ENCODE measurements at places on chromosomes 3 and 15.

GRCh38 chr3:107284612-107285011 is 92.6 kb upstream of the CCDC54 start:
- no peak for DNase-seq

DNA sequence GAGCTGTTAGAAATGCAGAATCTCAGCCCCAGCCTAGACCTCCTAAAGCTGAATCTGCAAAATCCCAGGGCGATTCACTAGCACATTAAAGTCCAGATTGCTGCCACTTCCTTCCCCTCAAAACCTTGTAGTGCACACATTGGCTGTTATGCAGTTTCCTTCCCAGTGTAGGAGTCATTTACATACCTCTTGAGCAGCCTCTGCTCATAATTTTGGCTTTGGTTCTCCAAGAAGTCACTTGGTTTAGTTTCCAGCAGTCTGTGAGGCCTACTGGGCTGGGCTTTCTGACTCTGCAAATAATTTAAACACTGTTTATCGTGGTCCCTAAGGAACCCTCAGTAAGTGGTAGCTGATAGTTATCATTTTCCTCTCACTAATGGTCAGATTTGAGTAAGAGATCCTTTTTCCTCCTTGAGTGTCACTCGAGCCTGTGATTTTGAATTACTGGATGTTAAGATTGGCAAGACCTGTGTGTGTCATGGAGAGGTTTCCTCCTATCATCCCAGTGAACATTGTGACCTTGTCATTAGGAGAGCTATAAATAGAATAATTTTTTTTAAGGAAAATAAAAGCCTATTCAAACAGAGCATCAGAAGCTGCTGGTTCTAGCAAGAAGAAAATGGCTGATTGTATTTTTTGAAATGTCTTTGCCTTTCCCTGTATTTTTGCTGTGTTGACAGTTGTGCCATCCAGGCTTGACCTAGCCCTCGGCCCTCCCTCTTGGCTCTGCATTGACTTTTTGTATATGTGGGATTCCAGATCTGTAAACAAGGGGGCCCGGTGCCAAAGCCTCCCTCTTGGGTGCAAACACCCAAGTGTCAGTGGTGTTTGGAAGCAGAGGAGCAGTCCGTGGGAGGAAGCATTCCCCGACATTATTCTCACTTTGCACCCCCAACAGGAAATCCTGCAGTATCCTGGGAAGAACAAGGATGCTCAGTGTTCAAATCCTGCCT is 134.8 kb upstream of the ANKRD28 start:
- DNase-seq, result no peak

- peak; percentile 24 for DNase-seq
These were observed 45.6 kb upstream of the SYNM start for GRCh38 chr15:99059010-99059981.

GRCh38 chr3:139119331-139120025 is 74.8 kb upstream of the PRR23C start:
- DNase-seq, result no peak

DNA sequence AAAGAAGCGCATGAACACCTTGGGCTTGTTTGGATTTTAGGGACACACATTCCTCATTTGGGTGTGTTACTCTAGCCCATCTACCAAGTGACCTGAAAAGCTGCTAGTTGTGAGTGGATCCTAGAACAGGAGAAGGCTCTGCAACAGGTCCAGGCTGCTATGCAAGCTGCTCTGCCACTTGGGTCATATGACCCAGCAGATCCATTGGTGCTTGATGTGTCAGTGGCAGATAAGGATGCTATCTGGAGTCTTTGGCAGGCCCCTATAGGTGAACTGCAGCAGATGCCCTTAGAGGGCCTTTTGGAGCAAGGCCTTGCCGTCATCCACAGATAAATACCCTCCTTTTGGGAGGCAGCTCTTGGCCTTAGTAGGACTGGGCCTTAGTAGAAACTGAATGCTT is 53.2 kb downstream of the PAQR5 start:
- no peak for DNase-seq

DNA sequence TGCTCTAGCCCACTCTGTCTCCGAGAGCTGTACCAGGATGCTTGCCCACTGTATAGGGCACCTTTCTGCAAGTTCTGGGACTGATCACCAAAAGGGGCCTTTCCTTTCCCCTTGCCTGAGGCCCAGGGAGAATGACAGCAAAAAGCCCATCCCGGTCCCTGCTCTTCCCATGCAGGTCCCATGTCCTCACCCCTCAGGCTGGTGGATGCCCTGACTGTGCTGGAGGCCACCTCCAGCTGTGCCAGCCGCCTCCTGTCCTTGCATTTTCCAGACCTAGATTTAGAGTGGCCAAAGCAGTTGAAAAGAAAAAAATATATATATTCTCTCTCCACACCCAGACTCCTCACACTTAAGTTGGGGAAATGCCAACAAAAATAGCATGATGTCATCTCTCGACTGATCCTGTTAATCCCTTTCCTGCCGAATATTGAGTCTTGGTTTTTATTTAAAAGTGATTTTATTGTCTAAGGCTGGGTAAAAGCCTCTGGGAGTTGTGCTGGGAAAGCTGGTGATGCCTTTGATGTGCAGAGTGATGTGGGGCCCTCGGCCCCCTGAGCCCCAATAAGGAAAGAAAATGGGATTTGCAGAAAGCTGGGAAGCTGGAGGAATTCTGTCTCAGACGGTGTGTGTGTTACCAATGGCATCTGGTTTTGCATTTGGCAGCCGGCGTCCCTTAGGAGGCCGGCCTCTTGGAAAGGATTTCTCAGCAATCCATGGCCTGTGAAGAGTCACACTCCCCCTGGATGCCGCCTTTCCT is 29.3 kb upstream of the TPM1 start:
- DNase-seq, result no peak

GRCh38 chr15:90884719-90885431 is 571 bp downstream of the FES start:
- DNase-seq, result no peak

- DNase-seq, result no peak
These were observed 31.1 kb upstream of the SUCLG2 start for GRCh38 chr3:67685499-67685898.

DNA sequence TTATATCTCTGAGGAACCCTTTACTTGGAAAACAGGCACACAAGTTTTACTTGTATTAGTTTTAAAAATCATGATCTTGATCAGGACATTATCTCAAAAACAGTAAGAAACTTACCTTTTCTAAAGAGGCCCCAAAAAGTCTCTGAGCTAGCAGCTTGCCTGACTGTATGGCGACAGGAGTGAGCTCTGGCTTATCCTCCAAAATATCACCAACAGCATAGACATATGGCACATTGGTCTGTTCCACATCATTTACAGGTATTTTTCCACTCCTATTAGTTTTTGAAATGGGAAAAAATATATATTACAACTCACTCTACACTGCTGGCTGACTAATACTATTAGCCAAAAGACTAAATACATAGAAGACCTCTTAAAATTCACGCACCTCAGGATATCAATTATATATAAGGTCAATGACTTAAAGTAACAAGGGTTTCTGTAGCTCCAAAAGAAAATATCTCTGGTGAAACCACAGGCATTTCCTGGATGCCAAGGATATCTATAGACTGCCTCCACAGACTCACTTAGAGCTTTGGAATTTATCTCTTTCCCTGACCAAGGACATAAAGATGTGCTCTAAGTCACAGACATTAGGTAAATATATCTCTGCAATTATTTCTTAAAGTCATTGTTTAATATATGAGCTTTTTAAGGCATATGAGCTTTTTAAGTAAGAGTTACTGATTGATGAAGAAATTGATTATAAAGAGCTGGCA is 33.1 kb downstream of the TXNRD3 start:
- no peak for DNase-seq

DNA sequence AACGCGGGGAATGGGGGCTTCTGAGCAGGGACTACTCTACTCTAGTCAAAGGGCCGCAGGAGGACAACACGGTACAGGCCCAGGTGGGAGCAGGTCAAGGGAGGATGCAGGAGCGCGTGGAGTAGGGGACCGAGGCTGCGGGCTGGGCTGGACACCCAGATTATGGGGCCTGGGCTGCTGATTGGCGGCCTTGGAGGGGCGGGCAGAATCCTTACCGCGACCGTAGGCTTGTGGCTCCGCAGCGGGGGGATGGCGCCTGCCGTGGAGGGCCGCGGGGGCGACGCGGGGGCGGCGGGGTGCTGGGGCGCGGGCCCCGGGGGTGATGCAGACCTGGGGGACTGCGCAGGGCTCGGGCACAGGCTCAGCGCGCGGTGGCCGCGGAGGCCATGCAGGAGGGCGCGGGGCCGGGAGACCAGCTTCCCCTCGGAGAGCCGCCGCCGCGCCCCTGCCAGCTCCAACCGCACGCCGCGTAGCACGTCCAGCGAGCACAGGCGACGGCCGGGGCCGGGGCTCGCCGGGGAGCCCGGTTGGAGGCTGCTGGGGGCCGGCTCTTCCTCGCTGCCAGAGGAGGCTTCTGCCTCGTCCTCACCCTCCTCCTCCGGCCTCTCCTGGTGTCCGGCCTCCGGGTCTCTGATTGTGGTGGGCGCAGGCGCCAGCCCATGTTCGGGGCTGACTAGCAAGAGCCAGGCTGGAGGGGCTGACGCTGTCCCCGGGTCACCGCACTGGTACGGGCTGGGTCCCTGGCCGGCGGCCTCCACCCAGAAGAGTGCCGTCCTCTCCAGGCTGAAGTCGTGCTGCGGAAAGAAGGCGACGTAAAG is 12.9 kb downstream of the UBAP1L start:
- no peak for DNase-seq

DNA sequence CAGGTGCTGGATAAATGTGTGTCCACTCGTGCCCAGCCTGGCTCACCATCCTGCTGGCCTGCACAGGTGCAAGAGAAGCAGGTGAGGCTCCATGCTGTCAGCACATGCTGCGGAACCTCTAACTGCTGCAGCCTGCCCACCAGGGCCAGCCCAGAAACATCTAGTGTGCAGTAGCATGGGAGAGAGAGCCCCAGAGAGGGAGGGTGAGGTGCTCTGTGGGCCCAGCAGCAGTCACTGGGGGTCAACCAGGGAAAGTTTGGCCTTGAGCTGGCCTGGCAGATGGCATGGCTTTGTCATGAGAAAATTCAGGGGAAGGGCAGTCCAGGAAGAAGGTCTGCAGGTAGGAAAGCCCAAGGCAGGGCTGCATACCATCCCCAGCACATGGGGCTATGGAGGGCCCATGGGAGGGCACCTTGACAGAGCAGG is 18.2 kb upstream of the PRR23E start:
- DNase-seq, result no peak

DNA sequence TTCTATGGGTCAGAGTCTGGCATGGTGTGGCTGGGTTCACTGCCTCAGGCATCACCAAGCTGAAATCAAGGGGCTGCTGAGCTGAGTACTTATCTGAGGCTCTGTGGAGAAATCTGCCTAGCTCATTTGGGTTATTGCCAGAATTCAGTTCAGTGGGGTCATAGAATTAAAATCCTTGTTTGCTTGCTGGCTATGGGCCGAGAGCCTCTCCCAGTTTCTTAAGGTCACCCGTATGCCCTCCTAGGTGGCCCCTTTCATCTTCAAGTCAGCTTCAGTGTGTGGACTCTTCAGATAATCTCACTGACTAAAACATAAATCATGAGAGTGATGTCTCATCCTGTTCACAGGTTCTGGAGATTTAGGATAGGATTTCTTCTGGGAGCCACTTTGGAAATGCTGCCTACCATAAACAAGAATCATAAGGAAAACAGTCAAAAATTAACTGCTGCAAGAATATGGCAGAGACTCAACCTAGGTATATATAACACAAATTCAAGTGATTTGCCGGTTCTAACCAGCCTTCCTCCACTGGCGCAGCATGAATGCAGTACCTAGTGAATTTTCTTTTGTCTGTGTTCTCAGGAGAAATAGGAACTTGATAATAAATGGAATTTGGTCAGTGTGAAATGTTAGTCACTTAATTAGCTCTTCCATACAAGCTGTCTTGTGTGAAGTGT is 5.3 kb downstream of the CP start:
- DNase-seq, result no peak

DNA sequence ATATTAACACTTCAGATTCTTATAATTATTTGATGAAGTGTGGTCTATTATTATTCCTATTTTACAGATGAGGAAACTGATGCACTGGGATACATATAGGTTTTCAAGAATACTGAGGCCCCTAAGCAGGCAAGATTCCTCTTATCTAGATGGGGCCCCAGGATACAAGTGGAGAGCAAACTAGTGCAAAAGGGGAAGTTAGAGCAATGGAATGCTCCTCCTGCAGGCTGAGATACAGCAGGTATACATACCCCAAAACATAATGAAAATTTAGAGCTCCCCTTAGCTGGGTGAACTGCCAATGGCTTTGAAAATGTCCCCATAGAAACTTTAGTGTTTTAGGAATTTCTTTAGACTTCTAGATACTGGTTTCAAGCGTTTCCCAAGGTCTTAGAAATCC is 247.1 kb downstream of the CHST2 start:
- no peak for DNase-seq

- DNase-seq, result no peak
These were observed 18.1 kb upstream of the SLC41A3 start for GRCh38 chr3:126102011-126102410.

GRCh38 chr3:73214846-73215245 is 153.4 kb downstream of the EBLN2 start:
- no peak for DNase-seq

DNA sequence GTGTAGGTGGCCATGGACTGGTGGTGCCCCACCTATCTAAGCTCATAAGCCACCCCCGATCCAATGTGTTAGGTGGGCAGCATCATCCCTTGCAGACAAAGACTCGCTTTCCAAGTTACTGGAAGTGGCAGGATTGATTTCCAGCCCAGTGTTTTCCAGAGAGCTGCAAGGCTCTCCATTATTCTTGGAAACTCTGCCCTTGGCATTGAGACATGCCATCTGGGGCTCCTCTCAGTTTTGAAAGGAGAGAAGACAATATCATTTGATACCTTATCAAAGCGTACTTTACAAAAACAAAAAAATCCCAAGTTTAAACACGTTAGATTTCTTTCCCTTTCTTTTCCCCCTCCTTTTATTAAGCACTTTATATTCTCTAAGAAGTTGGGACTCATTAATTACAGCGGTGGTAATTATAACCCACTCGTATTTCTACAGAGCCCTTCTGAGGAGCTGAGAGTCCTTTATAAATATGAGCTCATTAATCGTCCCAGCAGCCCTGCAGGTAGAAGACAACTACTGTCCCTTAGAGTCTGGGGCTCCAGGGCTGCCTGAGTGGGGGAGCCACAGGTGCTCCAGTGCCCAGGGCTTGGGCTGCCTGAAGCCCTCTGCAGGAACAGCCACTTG is 226.1 kb downstream of the TLE3 start:
- no peak for DNase-seq

GRCh38 chr3:168801794-168802193 is 706.1 kb upstream of the GOLIM4 start:
- DNase-seq, result no peak

DNA sequence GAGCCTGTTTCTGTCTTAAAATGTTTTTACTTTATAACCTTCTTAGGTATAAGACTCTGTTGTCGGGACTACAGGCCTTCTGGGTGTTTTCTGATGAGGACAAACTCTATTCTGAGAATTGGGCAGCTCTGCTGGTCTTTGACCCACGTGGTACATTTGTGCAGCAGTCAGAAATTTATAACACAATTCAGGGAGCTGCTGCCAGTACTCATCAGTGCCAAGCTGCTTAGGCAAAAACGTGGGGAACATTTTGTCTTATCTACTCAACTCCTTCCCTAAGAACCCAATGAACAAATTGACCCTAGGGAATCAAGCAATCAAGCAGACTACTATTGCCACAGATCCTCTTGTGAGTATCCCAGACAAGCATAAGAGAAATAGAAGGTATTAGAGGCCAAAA is 180.7 kb upstream of the PDZRN3 start:
- no peak for DNase-seq
